ENCODE measurements at places on chromosomes 7 and 10.

GRCh38 chr10:66792441-66792840 is 133.4 kb upstream of the LRRTM3 start:
- no peak for ATAC-seq

DNA sequence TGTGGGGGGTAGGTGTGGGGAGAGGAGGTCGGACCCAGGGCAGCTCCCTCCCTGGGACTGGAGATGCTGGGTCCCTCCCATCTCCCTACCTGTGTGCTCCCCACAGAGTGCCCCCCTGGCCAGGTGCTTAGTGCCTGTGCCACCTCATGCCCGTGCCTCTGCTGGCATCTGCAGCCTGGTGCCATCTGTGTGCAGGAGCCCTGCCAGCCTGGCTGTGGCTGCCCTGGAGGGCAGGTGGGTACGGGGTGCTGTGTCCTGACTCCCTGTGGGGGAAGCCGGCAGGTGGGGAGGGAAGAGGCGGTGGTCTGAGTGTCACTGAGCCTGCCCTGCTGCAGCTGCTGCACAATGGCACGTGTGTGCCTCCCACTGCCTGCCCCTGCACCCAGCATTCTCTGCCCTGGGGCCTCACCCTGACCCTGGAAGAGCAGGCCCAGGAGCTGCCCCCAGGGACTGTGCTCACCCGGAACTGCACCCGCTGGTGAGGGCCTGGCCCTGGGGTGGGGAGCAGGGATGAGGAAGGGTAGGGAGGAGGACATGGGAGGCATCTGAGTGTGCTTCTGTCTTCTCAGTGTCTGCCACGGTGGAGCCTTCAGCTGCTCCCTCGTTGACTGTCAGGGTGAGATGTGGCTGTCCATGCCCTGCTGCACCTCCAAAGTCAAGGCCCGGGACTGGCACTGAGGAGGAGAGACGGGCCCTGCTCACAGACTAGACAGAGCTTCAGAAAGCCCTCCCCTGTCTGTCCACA is 11.7 kb upstream of the ZNF862 start:
- no peak for ATAC-seq

- ATAC-seq, result no peak
Measured at GRCh38 chr7:151459726-151460473, 20.0 kb upstream of the CRYGN start.

GRCh38 chr10:102863660-102864059 is 5.6 kb upstream of the AS3MT start:
- no peak for ATAC-seq

- ATAC-seq, result no peak
Measured at GRCh38 chr7:89837515-89837914, 316.8 kb upstream of the STEAP1 start.

GRCh38 chr7:140316165-140316661 is 82.1 kb downstream of the SLC37A3 start:
- peak; percentile 46 for ATAC-seq

GRCh38 chr10:61752111-61753011 is 89.6 kb downstream of the CABCOCO1 start:
- ATAC-seq, result no peak

DNA sequence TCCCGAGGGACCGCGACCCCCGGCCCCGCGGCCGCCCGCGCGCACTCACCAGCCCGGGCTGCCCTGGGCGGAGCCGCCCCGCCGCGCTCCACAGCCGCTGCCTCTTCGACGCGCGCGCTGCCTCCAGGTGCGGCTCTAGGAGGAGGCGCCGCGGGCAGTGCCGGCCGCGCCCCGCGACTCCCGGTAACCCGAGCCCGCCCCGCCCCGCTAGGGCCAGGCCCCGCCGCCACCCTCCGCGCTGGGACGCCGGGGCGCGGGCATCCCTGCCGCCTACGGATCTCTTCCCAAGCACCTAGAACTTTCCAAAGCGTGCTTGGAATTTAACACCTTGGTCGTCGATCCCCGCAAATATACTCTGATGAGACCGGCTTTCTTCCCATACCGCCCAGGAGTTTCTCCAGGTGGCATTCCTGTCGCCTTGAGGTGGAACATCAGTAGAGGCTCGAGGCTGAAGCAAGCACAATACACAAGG is at the start of gene SLC26A5:
Gene SLC26A5 (minus strand): TSS at position 159 of the 472 bp plus-strand sequence. CDS start 24,693 bp downstream, outside the sequence.
- peak; percentile 38 for ATAC-seq

DNA sequence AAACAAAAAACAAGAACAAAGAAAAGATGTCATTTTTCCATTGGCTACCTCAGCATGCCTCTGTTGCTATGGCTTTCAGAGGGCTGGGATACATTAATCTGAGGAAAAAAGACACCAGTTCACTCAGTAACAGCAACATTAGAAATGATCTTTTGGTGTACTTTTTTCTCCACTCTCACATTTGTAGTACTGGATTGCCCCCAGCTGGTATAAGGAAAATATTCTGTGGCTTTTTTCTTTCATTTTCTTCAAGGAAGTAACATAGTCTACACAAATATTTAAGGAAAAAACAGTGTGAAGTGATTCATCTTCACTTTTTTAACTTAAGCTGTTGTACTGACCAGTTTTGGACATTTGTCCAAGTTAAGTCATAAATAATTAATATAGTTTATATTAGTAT is 482.3 kb downstream of the SORCS1 start:
- ATAC-seq, result no peak

DNA sequence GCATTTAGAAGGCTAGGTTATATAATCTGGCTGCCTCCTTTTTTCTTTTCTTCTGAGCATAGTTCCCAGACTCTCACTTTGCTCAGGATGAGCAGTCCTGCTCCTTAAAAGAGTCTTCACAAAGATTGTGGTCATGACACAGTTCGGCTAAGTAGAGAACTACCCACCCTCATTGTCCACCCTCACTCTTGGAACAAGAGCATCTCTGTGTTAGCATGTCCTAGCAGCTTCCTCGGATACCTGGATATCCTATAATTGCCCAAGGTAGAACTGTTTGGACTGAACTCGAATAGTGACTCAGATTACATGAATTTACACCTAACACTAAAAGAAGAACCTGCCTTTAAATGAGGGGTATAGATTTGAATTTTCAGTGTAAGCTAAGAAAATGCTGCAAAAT is 572.0 kb downstream of the SUGCT start:
- ATAC-seq, result no peak

DNA sequence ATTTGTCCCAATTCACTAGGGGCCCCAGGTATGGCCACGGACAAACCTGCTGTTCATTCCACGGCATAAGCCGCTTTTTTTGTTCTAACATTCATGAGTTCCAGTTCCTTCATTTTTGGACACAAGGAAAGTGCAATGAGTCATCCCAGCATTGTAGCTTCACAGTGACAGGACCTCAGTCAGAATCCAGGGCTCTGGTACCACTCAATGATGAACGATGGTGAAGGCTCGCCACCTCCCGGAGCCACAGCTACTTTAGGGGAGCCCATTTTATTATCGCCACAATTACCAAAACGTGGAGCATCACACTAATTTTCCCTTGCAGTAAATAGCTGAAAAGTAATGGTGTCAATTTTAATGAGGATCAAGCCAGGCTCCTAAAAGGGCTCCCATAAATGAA is 62.9 kb downstream of the FGFR2 start:
- no peak for ATAC-seq

- ATAC-seq, result peak; percentile 100
Measured at GRCh38 chr10:118341791-118342637, at the start of gene FAM204A. Gene FAM204A, minus strand, starts transcription at chr10:118342324. Its CDS starts 5,909 bp downstream, at chr10:118336415.

- no peak for ATAC-seq
Measured at GRCh38 chr7:44538798-44539668, 2.1 kb downstream of the NPC1L1 start.

GRCh38 chr7:29146888-29147609 is 712 bp upstream of the CPVL start:
- ATAC-seq, result no peak

DNA sequence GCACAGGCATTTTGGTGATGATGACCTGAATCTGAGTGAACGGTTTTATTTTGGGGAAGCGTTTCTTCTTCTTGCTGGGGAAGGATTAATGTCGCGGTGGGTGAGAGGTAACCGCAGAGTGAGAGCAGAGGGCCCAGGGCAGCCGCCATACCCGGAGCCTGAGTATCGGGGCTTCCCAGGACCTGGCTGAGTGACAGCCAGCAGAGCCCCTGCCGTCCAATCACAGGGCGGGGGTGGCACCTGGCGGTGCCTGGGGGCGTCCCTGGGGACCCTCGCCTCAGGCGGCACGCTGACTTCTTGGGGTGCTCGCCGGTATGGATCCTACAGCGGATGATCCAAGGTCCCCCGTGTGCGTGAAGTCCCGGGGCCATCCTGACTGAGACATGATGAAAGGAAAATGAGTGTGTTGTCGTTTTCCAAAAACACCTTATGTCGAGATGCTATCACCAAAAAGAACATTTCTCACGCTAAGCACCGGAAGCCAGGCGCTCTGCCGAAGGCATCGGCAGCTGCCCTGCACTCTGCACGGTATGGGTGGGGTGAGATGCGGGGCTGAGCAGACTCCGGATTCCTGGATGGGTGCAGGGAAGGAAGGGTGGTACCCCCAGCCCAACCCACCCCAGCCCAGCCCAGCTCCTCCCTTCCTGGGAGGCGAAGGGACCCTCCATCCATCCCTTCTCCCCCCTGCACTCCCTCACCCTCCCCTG is 227.9 kb upstream of the SHH start:
- no peak for ATAC-seq

DNA sequence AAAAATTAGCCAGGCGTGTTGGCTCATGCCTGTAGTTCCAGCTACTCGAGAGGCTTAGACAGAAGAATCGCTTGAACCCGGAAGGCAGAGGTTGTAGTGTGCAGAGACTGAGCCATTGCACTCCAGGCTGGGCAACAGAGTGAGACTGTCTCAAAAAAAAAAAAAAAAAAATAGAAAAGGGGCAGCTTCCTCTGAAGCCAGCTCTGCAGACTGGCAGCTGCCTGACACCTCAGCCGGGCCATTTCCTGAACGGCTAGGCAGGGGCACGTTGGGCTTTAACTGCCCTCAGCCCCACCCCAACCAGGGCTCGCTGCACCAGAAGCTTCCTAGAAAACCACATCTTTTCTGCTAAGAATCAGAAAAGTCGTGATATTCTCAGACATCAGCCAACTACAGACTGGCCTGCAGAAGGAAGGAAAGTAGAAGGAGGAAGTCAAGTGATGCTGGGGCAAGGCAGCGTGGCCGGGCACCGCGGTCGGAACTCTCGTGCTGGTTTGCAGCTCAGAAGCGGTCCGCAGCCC is 38.0 kb downstream of the PRKAG2 start:
- ATAC-seq, result peak; percentile 76

GRCh38 chr10:112983444-112984056 is 33.5 kb downstream of the TCF7L2 start:
- ATAC-seq, result no peak

GRCh38 chr7:2802101-2802500 is 42.0 kb downstream of the GNA12 start:
- no peak for ATAC-seq

DNA sequence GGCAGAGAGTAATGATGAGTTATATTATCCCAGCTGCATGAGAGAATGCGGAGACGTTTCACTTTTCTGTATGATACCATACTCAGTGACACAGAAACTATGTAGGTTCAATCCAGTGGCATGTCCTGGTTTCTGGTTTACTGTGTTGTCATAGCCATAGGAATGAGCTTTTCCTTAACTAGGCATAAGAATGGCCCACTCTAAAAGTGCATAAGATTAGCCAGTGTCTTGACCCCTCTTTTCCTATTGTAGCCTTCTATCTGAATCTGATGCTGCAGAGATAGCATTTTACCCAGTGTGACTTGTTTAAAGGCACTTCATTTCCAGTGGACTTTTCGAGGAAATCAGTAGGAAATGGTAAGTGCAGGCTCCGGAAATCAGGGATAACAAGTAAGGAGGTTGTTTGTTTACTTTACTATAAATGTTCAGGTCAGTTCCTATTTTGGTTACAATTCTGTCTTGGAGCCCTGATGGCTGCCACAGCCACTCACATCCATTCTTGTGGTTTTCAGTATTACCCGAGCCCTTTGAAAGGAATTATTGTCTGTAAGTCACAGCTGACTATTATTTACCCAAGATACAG is 70.5 kb downstream of the SEMA3A start:
- no peak for ATAC-seq

DNA sequence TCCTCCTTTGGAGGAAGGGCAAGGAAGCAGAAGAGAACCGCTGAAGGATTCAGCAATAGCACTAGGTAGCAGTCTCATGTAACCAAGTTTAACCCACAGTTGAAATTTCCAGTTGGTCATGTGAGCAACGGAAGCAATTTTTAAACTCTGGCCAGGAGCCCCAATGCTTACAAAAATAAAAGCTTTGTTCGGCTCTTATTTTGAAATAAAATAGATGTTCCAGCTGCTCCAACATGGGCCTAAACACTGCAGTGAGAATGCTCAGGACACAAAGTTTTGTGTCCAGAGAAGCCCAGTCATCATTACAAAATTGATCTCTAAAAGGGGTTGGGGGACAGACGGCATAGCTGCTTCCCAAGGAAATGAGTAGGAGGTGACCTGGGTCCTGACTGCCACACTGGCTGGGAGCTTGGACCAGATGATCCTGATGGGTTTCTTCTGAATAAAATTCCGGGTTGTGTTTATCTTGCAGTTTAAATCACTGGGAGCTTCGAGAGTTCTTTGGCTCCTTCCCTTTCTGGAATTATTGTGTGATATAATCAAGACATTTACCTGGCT is 452 bp upstream of the TMEM140 start:
- peak; percentile 5 for ATAC-seq

DNA sequence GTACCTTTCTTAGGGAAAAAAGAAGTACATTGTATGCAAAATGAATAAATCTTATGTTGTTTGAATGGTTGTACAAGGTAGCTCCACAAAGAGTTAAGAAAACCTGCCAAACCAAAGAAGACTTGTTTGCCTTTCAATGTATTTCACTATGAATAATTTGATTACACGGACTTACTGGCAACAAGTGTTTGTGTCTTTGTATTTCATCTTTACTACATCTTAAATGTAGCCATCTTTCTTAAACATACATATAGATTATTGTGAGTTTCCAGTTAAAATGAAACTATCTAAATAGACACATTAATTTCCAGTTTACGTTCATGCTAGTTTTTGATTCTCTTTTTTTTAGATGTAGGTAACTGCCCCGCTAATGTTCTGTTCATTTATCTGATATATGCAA is 2.8 kb downstream of the PRKG1 start:
- ATAC-seq, result no peak

- peak; percentile 65 for ATAC-seq
Measured at GRCh38 chr7:66283003-66283920, 78.1 kb downstream of the TPST1 start.

GRCh38 chr7:90717296-90718060 is 121.4 kb downstream of the CDK14 start:
- ATAC-seq, result no peak

GRCh38 chr7:47145186-47145725 is 436.7 kb downstream of the TNS3 start:
- ATAC-seq, result no peak

DNA sequence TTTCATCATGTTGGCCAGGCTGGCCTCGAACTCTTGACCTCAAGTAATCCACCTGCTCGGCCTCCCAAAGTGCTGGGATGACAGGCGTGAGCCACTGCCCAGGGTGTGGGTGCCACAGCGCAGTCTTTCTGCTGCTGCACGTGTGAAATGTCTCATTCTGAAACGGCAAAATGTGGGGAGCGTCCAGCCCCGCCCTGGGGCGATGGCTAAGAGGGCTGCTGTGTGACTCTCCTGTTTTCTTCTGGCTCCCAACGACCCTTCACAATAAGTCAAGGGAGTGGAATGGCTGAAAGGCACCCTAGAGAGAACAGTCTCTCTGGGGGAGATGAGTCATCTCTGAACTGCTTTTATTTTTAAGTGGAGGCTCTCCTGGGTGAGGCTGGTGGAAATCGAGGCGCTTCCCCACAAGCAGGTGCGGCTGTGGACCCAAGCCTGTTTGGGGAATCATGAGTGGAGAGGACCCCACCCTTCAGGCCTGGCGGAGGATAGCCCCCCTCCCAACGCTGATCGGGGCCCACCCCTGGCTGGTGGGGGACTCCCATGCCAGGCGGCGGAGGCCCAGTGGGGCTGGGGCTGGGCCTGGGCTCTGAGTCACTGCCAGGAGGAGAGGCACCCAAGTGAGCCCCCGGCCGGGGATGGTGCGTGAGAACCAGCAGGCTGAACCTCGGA is 18.0 kb downstream of the ADAP1 start:
- ATAC-seq, result peak; percentile 78
